ENCODE measurements at places on chromosomes 1 and 21.

- no peak for DNase-seq
Measured at GRCh38 chr21:17668479-17669140, 55.9 kb upstream of the BTG3 start.

GRCh38 chr1:7298749-7299151, 472.3 kb upstream of the VAMP3 start:
- DNase-seq: no peak

GRCh38 chr1:245495681-245496080, 340.9 kb downstream of the KIF26B start:
- DNase-seq: no peak

GRCh38 chr1:159924025-159924790, 1.1 kb downstream of the TAGLN2 start:
- no peak for DNase-seq

DNA sequence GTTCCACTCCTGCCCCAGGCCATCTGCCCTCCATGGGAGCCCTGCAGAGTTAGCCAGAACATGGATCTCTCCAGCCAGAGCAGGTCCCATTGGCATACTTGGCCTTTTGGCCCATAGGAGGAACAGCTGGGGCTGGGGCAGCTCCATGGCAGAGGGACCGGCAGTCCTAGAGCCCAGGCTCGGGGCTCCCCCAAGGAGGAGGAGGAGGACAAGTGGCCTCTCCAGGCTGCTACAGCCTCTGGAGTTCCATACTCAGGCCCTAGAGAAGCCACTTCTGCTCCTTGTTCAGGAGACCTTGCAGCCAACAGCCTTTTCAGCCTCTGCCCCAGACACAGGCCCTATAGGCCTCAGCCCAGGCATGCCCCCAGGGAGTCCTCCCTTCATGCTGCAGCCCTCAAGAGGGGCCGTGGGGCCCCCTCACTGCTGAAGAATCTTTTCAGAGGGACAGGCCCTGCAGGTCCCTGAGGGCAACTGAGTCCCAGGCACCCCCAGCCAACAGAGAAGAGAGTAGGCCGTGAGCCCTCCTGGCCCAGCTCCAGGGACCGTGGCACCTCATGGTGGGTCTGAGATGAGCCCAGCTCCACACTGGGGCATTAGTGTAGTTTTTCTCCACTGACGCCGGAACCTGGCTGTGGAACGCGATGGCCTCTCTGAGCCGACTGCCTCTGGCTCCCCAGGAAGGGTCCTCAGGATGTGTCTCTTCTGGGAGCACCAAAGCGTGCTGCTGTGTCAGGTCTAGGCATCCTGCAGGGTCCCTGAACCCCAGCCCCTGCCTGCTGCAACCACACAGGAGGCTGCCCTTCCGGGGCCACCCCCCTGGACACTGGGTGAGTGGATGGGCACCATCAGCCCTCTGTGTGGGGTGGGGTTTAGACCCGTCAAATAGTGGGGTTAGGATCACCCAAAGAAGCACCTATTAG, 297.6 kb upstream of the VAMP3 start:
- no peak for DNase-seq

- DNase-seq: no peak
Measured at GRCh38 chr1:118990513-118991152, 2.5 kb upstream of the TBX15 start.

DNA sequence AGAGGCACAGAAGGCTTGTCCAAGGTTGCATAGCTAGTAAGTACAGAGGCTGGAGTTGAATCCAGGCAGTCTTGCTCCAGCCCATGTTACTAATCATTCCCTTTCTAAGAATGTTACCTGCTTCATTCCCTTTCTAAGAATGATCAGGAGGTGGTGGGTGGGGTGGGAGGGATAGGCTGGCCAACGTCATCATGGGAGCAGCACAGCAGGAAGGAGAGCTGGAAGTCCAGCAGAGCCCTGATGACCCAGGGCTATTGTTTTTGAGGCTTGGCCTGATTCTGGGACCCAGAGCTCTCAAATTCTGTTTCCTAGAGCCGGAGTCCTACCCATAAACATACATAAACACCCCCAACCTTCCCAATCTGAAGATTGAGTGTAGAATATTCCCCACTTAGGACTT, 11.8 kb upstream of the CSF1 start:
- DNase-seq: no peak

DNA sequence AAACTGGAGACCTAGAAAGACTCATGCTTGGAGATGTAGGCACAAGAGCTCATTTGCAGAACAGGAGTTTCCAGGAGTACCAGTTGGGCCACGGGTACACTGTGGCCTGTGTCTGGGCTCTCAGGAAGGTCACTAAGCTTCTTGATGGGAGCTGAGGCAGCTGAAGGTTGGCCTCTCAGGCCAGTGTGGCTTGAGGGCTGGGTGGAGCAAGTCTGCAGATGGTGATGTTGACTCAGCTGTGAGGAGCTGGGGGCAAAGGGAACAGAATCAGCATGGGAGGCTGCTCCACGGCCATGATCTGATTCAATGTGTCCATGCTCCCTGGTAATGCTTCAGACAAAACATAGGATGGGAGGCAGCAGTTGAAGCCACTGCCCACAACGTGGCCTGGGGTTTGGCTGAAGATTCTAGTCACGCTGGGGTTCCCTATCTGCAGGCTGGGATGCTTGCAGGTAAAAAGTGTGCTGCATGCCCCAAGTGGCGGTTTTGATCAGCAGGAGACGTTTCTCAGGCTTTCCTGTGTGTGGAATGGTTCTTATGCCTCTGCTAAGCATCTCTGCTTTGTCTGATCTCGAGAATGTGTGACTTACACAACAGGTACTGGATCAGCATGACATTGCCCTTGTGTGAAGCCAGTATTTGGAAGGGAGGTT, 15.4 kb upstream of the TENT5C start:
- no peak for DNase-seq

DNA sequence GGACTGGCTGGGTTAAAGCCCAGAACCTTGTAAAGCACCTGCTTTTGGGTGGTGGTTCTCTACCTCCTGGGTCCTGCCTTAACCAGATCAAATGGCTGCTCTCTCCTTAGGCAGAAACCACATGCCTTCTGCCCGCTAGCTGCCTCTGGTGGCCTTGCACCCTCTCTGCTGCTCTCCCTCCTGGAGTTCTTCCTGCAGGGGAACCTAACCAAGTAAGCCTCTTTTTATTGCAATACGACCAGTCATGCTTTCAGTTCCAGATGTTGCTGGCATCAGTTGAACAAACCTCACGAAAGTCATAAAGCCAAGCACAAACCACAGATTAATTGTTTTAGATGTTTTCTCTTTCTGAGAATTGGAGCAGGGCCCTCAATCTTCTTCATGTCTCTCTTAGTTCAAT, 118.9 kb downstream of the GDAP2 start:
- DNase-seq: no peak

- DNase-seq: peak; percentile 43
Measured at GRCh38 chr1:25572708-25573590, 29.5 kb downstream of the LDLRAP1 start.

DNA sequence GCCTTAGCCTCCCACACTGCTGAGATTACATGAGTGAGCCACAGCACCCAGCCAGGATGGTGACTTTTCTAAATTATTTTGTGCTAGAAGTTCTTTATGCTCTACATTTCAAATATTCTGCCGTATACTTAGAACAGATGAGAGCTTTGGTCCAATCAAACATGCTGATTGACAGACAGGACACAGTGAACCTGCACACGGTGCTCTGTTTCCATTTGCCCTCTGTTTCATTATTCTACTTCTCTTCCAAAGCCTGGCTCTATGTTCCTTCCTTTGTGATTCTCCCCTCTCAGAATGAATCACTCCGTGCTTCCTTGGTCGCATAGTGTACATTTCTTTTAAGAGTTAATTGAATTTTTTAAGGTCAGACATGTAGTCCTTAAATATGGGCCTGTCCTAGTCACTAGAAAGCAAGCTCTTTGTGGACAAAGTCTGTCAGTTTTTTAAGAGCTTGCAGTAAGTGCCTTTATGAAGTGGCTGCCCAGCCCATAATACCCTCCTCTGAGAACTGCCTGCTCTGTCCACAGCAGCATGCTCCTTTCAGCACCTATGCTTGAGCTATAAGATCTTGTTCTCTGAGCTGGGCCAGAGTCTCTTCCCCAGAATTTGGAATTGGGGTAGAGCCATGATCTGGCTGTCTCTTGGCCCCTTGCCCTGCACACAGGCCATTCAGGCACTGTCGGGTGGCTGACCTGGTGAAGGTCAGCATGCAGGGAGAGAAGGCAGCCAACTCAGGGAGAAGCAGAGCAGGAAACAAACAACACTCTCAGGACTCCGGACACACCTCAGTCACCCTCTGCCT, 66.8 kb upstream of the SLC44A3 start:
- no peak for DNase-seq

DNA sequence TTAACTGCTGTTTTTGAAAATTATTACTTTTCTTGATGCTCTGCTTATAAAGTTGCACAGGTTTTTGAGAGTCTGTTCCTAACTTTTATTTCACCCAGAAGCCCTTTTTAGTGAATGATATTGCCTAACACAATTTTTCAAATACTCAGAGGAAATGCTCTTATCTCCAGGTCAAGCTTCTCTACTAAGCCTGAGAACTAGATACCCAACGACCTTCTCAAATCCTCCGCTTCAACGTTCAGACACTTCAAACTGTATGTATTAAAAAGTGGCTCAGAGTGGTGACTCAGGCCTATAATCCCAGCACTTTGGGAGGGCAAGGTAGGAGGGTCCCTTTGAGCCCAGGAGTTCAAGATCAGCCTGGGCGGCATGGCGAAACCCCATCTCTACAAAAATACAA, 88.5 kb downstream of the ASH1L start:
- no peak for DNase-seq

DNA sequence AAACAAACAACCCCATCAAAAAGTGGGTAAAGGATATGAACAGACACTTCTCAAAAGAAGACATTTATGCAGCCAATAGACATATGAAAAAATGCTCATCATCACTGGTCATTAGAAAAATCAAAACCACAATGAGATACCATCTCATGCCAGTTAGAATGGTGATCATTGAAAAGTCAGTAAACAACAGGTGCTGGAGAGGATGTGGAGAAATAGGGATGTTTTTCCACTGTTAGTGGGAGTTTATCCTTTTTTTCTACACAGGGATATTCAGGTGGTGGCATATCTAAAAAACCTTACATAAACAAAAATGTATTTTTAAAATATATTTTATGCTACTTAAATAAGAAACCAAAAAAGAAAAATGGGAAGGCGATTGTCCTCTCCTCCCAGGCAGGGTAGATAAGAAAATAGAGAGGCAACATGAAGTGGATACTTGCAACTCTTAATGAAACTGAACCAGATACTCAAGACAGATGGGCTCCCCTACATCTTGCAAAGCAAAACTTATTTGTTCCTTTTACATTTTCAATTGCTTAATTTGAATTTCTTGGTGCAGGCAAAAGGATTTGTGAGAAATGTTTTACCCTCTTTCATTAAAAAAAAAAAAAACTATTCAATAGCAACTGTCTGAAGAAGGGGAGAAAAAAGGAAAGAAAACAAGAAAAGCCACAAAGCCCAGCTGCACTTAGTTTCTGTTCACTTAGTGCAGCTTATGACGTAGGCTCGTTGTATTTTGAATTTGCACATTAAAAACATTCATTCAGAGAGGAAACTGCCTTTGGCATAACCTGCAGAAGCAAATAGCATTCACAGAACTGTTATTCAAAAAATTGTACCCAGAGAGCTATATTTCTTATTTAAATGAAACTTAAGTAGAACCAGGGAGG, 36.9 kb upstream of the RGS1 start:
- no peak for DNase-seq

- DNase-seq: no peak
Measured at GRCh38 chr21:17921579-17922530, 102.7 kb upstream of the C21orf91 start.

DNA sequence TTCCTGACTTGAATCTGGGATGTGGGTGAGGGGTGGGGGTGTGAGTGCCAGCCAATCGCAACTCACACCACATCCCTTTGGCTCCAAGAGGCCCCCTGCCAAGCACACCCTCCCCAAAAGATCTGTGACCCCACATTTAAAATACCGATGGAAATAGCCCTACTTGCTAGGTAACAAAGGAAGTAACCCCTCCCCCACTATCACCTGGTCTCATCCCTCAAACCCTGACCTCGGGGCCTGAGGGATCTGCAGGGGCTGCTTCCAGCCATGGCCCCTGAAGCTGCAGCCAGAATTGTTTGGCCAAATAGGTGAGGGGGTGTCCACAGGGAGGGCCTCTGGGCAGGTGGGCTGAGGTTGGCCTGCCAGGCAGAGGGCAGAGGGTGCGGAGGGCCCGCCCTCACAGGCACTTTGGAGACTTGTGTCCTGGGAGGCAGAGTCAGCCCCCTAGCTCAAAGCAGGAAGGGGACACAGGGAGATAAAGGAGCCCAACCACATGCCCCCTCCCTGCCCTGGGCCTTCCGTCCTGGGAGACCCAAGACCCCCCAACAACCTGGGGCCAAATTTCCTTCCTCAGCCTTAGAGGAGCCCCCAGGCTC, 37.2 kb downstream of the SDC3 start:
- DNase-seq: no peak

- no peak for DNase-seq
Measured at GRCh38 chr1:52179073-52179472, 37.2 kb downstream of the ZFYVE9 start.

GRCh38 chr1:71521655-71522264, 440.9 kb upstream of the ZRANB2 start:
- peak; percentile 66 for DNase-seq

GRCh38 chr1:10638559-10639005, 157.9 kb downstream of the CASZ1 start:
- DNase-seq: no peak

GRCh38 chr1:3069491-3070308, 697 bp downstream of the PRDM16 start:
- DNase-seq: no peak

DNA sequence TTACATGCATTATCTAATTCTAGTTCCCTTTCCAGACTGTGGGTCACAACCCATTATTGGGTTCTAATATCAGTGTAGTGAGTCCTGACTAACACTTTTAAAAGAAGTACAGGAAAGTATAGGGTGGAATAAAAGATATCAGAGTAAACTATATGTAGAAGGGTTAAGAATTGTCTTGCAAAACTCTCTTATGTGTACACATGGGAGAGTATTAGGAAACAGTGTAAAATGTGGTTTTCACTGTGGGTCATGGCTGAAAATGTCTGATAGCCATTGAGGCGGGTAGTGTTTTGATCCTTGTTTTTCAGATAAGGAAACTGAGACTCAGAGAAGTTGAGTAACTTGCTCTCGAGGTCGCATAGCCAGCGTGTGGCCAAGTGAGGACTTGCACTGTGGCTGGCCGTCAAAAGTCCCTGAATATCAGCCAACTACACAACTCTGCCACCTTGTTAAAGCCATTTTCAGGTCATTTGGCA, 18.5 kb upstream of the MTARC1 start:
- no peak for DNase-seq

DNA sequence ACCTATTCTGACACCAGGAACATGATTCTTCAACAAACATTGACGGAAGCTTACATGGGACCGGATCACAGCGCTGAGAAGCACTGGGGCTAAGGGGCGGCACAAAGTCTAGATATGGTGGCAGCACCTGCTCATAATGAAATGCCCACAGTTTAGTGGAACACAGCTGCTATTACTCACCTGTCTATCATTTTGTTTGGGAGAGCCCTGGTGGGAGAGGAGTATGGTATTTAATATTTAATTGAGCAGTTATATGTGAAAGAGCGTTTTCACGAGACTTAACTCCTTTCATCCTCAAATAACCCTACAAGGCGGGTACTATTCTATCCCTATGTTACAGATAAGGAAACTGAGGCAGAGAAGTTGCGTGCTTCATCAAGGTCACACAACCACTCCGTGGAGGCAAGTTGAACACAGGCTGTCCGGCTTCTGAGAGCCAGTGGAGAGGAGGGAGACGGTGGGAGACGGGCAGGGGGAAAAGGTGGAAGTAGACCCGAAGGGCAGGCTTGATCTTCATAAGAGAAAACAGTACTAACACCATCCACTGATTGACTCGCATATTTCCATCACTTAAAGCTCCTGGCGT, 790 bp upstream of the TSNAX start:
- DNase-seq: no peak

All from Kasumi-1 (cell line).